Thymus (tissue), 14 donors: ENCODE measurements at places on chromosomes 1 and 21. TPM values are rescaled to one million over a fixed set of nuclear protein-coding genes. Genes with fewer than 3 reads are reported as not detected.
A peak's percentile ranks its signal among the peaks of the same experiment; 100 is the strongest.

The FAM167B gene
- total RNA-seq = 1.2 TPM

The AIM2 gene
- 3.8 TPM for total RNA-seq

The ARHGEF16 gene
- total RNA-seq = 1.4 TPM

The LY9 gene
- total RNA-seq = 25.3 TPM

The TAF1A gene
- 8.5 TPM for total RNA-seq

The DRAXIN gene
- 0.14 TPM for total RNA-seq

The OSCP1 gene
- total RNA-seq = 4.0 TPM

The HIPK1 gene
- 40.6 TPM for total RNA-seq

The MFSD2A gene
- 2.3 TPM for total RNA-seq

The FAM151A gene
- 0.47 TPM for total RNA-seq

The ADORA1 gene
- total RNA-seq = 0.28 TPM

The NPR1 gene
- 2.5 TPM for total RNA-seq

The DNALI1 gene
- total RNA-seq = 1.3 TPM

The COL6A2 gene
- total RNA-seq = 55.2 TPM

The TINAGL1 gene
- total RNA-seq = 6.3 TPM

DNA sequence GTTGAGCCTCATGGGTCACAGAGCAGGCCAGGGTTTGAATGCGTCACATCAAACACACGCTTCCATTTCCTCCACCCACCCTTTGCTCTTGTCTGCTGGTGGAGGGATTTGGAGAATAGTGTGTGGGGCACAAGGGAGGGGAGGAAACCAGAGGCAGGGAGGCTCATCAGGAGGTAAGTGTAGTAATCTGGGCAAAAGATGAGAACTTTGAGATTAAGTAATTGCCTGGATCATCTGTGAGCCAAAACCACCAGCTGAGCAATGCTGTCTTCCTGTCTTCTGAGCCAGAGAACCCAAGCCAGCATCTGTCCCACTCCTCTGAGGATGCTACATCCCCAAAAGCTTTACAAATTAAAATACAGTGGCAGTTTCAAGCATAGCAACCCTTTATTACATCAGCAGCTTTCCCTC, 45.2 kb downstream of the C8B start:
- DNase-seq = no peak

DNA sequence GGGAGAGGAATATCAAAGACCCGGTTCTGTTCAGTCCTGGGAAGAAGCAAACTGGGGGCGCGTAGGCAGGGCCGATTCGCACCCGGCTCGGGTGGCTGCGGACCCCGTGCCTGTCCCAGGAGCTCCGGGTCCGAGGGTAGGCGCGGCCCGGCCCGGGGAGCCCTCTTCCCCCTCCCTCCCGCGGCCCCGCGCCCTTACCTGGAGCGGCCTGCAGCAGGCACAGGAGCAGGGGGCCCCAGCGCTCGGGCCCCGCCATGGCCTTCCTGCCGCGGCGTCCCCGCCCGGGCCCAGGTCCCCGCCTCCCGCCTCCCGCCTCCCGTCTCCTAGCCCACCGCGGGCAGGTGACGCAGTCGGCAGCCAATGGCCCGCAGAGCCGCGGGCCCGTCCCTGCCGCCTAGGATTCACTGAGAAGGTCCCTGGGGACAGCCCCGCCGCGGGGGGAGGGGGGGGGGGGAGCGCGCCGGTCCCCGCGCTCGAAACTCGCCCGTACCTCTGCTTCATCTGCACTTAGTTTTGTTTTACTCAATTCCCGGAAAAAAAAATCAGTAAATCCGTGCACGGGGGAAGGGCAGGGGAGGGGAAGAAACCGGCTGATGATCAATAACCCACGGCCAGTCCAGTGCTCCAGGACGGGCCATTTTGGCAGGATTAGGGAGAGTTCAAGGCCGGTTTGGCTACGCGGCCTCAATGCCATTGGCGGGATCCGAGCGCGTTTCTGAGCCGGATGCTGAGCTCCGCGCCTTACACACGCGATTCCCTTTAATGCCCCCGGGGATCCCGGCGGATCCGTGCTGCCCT, at the start of gene IFNLR1:
Gene IFNLR1, minus strand, starts transcription at position 297 of the 798 bp plus-strand sequence. Its CDS starts 41 bp downstream, at position 256.
- no peak for DNase-seq

DNA sequence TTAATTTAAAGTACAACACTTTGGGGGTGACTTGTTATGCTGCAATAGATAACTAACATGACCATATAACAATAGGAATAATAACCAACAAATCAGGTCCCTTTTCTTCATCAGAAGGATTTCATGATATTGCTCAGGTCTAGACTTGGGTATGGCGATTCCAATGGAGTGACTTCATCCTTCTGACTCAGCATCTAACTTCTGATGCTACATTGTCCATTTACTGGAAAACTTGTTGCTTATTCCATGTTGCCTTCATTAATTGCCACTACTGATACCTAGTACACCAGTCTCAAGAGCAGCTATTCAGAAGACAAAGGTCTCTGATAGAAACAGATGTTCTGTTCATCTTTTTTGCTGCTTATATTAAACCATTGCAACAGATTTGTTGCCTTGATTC, 324.3 kb downstream of the TGFB2 start:
- no peak for DNase-seq

- no peak for DNase-seq
Measured at GRCh38 chr1:21350202-21350885, 60.1 kb upstream of the ECE1 start.

DNA sequence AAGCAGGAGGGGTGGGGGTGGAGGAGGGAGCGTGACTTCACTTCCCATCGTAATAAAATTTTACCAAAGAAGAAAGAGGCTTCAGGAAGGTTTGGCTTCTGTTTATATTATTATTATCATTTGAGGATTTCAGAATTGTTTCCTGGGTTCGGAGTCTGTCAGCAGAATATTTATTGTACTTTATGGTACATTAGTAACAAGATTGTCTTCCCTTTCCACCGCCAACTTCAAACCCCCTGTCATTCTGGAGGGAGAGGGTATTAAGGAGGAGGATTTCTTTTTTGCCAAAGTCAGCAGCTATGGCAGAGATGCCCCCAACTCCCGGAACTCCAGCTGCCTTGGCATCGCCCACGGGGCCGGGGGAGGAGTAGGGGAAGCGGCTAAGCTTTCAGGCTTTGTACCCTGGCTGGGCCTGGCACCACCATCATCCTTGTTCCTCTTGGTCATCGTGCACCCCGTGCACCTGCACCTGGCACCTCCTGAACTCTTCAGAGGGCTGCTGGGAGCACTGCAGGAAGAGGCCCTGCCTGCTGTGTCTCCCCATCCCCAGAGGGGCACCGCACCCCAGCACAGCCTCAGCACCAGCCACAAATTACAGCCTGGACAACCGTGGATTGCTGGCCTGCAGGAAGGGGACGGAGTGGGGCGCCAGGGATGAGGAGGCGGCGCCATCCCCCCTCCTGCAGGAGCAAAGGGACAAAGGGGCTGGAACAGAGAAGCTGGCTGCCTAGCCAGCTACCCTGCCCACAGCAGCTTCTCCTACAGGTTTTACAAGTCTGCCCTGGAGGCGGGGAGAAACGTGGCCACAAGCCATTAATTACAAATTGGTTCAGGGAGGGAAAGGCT, 24.0 kb upstream of the PAX7 start:
- no peak for DNase-seq

- DNase-seq = no peak
Measured at GRCh38 chr1:229159668-229160544, 111.0 kb upstream of the RAB4A start.

- no peak for DNase-seq
Measured at GRCh38 chr1:65278376-65279069, 30.8 kb upstream of the DNAJC6 start.

DNA sequence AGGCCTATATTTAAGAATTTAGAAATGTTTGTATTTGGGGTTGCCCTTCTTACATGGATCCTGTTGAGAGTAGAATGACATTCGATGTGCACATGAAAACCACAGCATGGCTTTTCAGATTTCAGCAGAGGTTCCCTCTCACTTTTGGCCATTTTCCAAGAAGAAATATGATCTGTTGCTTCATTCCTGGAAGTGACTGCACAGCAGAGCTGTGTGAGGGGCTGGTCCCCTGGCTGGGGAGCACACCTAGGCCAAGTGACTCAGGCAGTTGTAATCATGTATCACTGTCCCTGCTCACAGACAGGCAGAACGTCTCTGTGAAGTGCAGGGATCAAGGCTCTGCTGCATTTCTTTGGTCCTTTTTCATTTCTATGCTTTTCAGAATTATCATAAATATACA, 32.3 kb downstream of the AGT start:
- no peak for DNase-seq

DNA sequence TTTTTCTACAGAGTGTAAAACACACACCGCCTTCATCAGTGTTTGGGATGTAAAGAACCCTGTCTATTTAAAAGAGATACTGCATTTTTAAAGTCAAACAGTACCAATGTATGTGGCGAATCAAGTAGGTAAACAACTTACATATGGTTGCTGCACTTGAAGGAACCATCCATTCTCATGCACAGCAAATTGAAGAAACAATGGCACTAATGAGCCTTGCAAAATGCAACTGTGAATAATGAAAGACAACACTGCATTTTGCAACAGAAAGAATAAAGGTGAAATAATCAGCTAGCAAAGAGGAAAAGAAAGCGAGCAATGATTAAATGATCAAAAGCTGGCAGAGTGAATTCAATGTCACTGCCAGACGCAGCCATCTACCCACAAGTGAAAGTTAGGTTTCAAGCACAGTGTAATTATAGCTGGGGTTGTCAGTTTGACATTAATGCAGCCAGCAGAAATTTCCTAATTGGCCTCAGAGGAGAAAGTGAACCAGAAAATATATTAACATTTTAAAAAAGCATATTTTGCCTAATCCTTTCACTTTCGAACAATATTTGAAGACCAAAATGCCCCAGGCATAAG, 10.9 kb upstream of the BARHL2 start:
- DNase-seq = no peak

GRCh38 chr1:57127976-57128375, 162.2 kb upstream of the C8B start:
- DNase-seq = no peak

GRCh38 chr1:58922302-58923089, 138.6 kb upstream of the JUN start:
- DNase-seq = peak; percentile 59

- DNase-seq = no peak
Measured at GRCh38 chr1:96308314-96308713, 413.3 kb upstream of the PTBP2 start.

DNA sequence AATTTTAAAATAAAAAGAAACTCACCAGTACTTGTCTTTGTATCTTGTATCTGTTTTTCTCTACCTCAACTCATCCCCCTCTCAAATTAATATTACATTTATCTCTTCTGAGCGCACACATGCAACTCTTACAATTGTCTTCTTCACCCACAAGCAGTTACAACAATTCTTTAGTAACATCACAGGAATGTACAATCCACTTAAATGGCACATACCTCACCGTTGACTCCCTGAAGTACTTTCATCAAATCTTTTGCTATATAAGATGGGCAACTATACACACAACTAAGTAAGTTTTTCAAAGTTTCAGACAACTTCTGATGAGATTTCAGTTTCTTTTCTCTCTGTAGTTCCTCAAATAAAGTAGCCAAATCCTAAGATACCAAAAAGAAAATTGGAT, 28.3 kb downstream of the HEATR1 start:
- DNase-seq = no peak

DNA sequence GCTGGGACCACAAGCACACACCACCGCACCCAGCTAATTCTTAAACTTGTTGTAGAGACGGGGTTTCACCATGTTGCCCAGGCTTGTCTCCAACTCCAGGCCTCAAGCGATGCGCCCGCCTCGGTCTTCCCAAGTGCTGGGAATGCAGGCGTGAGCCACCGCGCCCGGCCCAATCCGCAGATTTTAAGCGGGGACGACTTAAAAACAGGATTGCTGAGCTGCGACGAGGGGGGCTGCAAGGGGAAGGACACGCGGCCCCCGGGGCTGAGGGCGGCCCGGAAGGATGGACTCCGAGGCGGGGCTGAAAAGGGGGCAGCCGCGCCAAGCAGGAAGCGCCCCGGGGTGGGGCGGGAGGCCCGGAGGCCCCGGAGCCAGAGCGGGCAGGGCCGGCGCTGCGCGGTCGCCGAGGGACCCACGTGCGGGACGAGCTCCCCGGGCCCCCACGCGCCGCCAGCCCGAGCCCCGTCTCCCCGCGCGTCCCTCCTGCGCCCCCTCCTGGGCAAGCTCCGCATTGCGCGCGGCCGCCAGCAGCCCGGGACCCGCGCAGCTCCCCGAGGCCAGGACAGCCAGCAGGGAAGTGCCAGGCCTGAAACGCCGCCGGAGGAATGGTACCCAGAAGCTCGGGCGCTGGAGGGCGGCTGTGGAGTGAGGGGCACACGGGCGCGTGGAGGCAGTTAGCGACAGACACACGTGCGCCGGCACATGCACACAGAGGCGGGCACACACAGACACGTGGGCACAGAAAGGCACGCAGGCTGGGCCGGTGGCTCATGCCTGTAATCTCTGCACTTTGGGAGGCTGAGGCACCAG, 5.5 kb upstream of the PRKCZ start:
- DNase-seq = no peak

DNA sequence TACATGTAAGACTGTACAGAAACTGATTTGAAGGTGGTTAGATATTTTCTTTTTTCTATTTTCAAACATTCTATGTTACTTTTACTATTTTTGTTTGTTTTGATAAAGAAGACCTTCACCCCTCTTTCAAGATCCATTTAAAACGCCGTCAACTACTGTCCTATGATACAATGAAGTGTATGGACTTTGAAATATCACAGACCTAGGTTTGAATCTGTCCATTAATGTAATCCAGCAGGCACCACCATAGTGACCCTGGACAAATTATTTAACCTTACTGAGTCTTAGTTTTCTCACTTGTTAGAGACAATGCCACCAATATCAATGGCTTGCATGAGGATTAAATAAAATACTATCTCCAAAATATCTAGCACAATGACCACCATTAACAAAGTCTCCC, 2.0 kb downstream of the FRRS1 start:
- no peak for DNase-seq

DNA sequence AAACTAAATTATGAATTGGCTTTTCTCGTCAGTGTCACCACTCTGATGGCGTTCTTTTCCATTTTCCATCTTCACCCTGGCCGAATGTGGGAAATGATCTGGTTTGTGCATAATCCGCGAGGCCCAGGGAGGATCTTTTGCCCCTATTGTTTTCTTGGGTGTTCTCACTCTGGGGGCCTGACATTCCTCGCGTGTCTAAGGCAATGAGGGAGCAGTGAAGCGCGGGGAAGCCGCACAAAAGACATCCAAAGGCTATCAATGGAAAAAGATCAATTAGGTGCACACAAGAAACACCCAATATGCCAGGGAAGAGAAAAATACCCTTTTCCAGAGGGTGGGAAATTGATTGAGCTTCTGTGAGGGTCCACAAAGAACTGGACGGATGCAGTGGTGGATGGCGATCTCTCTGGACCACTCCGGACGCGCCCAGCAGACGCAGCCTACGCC, 941 bp upstream of the C1orf21 start:
- DNase-seq = no peak
